GM12891 (cell line): ENCODE measurements at places on chromosomes 13 and 19.

DNA sequence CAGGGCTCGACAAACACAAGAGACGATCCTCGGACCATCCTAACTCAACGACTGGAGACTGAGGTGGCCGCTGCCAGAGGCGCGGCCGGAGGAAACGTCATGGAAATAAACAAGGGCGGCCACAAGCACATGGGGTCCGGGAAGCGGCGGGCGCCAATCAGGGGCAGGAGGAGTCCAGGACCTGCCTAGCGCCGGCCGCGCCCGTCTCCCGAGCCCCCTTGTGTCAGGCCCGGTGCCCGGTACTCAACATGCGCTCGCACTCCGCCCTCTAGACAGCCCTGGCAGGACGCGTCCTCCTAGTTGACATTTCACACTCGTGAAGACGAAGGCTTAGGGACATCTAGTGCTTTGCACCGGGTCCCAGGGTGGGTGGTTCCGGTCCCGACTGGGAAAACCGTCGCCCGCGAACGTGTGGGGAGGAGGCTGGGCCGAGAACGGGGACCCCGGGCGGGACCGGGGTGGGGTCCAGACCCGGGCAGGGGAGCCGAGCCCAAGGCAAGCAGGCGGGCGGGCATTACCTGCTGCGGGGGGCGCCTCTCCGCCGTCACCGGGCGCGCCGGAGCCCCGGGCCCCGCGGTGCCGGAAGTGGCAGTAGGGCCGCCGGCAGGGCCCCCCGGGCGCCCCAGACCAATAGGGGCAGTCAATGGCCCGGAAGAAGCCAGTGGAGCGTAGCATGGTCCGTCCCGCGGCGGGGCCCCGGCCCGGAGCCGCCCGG is 442 bp downstream of the REXO1 start:
- no peak for DNase-seq

GRCh38 chr13:86839221-86839620 is 832.0 kb upstream of the SLITRK5 start:
- DNase-seq = no peak

DNA sequence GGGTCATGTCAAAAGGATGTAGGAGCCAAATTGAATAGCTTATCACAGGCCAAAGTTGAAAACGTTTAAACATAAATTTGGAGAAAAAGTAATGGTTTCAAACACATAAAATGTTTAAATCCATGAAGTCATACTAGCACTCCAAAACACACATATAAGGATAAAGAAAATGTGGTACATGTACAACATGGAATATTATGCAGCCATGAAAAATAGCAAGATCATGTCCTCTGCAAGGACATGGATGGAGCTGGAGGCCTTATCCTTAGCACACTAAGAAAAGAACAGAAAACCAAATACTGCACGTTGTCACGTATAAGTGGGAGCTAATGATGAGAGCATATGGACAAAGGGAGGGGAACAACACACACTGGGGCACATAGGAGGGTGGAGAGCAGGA is 911.7 kb upstream of the PCDH20 start:
- no peak for DNase-seq

- no peak for DNase-seq
These were observed 917.6 kb downstream of the PCDH9 start for GRCh38 chr13:66312312-66313087.

- DNase-seq = no peak
These were observed 59.5 kb upstream of the CYSLTR2 start for GRCh38 chr13:48594096-48594815.

- DNase-seq = no peak
These were observed 184.0 kb downstream of the SLC7A1 start for GRCh38 chr13:29411481-29411880.

- DNase-seq = no peak
These were observed 36.1 kb upstream of the DOCK9 start for GRCh38 chr13:99013951-99014350.

DNA sequence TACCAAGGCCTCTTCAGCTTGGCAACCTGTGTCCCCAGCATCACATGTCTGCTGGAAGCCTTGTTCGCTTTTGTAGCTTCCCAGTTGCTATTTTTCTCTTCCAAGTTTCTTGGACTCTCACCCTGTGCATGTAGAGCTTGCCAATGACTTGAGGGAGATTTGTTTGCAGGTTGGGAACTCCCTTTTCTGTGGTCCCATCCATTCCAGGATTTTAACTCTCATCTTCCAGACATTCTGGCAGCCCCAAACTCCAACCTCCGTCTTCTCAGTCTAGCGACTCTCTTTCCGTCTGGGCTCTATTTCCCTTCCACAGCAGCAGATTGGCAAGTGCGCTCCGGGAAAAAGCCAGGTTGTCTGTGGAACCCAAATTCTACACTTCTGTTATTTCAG is 9.0 kb downstream of the PLAUR start:
- DNase-seq = no peak

- DNase-seq = no peak
These were observed 434.4 kb upstream of the TSHZ3 start for GRCh38 chr19:31783592-31783991.

DNA sequence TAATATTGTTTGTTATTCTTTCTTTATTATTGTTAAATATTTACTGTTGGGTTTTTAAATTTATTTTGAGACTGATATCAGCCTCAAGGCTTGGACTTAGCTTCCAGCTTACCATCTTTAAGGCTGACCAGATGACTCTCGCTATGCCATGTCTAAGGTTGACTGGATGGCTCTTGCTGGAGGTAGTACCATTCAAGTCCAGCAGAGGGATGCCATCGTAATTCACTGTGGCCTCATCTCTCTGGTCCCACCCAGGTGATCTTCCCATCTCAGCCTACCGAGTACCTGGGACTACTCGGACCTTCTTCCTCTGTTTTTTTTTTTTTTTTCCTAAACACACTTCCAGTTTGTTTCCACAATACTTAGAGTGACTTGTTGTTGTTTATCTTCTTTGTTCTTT is 41.7 kb upstream of the ZNF91 start:
- no peak for DNase-seq

GRCh38 chr13:20923272-20923671 is 20.7 kb upstream of the XPO4 start:
- no peak for DNase-seq

DNA sequence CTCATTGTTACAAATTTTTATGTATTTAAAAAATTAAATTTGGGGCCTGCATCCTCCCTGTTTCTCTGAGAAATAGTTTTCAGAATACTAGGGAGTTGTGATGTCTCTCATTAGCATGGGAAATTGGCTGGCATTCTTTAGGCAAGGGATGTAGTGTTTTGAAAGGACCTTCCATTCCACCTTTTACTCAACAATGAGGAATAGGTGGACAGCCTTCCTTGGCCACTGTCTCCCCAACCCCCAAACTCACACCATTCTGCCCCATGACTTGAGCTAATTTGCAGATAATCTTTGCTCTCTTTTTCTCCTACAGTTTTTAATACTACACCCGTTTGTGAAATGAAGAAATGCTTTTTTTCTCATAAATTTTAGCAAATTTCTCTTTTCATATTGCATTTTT is 244.6 kb upstream of the SPRY2 start:
- no peak for DNase-seq

DNA sequence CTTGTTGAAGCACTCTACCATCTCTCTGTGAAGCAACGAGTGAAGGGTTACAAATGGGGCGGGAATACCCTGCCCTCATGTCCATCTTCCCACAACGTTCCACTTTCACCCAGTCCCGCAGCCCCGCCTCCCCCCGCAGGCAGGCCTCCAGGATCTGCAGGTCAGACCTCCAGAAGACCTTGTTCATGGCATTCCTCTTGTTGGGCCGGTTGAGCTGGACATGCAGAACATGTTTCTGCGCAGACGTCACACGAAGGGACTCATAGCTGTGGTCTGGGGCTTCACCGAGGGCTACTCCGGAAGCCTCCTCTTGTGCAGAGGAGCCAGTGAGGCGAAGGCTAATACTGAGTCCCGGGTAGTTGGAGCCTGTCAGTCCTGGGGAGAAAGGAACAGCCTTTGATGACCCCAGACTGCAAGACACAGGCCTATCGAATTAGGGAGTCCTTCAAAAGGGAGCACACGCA is 420 bp downstream of the ECH1 start:
- DNase-seq = no peak

DNA sequence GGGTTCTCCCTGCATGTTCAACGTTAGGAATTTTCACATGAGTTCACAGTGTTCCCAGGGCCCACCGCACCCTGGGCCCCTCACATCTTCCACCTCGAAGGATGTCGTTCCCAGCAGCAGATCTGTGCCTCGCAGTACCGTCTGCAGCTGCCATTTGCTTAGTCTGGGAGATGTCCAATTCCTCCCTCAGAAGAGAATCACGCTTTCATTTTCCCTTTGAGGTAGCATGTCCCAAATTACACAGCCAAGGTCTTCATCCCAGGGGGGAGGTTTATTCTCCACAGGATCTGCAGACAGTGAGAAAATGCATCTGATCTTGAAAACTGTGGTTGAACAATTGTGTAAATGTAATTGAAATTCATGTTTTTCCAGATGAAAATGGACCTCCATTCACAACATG is 150.2 kb downstream of the DCT start:
- DNase-seq = no peak

GRCh38 chr13:60759499-60759898 is 362.5 kb downstream of the TDRD3 start:
- no peak for DNase-seq

GRCh38 chr19:53958823-53959757 is 3.6 kb upstream of the CACNG8 start:
- DNase-seq = no peak

GRCh38 chr19:2848616-2849015 is 7.3 kb downstream of the ZNF555 start:
- no peak for DNase-seq

- no peak for DNase-seq
These were observed 4.5 kb downstream of the MLLT1 start for GRCh38 chr19:6275170-6275744.

DNA sequence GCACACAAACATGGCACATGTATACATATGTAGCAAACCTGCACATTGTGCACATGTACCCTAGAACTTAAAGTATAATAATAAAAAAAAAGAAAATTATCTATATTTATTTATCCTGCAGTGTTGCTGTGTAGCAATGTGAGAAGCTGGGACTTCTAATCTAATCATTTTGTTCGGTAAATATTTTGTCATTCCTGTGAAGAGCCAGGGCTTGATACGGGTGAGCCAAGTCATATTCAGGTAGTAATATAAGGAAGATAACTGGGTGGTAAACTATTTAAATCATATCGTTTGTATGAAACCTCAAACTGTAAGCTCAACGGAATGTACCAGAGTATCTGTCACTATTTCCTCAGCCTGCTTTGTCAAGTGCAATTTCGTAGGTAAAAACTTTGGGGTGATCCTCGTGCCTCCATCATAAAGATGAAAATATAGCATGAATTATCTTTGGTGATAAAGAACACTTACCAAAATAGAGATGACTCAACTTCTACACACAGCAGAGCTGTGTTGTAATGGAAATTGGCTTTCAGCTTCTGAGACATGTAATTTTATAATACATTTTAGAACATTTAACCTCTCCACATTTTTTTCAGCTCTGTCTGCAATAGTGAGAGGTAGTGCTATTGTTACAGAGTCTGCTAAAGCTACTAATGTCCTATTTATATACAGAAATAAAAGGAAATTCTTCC is 92.9 kb downstream of the PCDH9 start:
- no peak for DNase-seq

GRCh38 chr13:48949566-48950500 is 25.9 kb upstream of the FNDC3A start:
- DNase-seq = no peak

- DNase-seq = no peak
These were observed 4.4 kb downstream of the BCAM start for GRCh38 chr19:44813070-44813840.

- DNase-seq = no peak
These were observed 3.9 kb upstream of the NCAN start for GRCh38 chr19:19207637-19208572.

GRCh38 chr13:110628477-110628793 is 13.1 kb downstream of the NAXD start:
- no peak for DNase-seq

DNA sequence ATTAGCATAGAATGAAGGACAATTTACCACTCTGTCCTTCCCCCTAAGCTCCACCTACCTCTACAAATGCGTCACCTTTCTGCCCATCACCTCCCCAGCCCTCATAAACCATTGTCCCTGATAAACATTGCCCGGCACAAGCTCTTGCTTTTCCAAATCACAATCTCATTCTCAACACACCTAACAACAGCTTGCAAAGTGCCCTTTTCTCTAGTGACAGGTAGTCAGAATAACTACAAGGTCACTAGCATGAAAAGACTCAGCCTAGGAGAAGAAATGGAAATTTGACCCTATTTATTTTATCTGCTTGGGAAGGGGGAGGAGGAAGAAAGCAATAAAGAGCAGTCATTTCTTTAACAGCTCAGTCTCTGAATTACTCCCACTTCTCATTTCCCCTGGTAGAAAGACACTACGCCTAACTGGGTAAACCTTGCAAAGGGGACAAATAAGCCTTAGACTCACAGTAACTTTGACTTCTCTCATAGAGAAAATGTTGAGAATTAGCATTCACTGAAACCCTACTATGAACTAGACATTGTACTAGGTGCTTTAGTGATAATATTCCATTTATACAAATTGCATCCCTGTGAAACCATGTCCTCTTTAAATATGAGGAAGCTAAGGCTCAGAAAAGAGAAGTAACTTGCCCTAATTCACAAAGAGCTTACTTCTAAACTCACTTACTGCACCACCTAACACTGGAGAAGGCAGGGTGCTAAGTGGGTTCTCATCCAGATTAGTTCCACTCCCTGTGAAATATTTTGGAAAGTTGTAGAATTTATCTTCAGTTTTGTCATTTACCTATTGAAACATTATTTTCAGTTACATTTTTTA is 116.2 kb upstream of the FNDC3A start:
- DNase-seq = no peak
